Esophagus squamous epithelium (tissue), 5 donors: ENCODE measurements at places on chromosomes 7 and 10.

DNA sequence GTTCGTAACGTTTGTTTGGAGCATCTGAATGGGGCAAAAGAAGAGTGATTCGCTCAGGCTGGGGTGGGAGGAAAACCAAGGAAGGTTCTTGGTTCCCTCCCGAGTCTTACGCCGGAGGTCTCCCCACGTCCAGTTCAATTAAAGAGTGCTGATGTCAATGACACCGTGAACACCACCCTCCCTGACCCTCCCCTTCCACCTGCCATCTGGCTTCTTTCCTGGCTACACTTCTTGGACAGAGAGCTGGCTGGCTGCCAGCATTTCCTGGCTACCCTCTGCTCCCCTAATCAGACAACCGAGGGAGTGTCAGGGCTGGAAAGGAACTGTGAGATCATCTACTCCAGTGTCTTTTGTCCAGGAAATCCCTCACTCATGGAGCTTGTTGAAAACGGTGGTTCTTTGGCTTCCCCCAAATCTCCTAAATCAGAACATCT lies 24.1 kb upstream of the FFAR4 start:
- DNase-seq: no peak

GRCh38 chr7:92461027-92462003 lies 14.0 kb downstream of the GATAD1 start:
- DNase-seq: no peak

DNA sequence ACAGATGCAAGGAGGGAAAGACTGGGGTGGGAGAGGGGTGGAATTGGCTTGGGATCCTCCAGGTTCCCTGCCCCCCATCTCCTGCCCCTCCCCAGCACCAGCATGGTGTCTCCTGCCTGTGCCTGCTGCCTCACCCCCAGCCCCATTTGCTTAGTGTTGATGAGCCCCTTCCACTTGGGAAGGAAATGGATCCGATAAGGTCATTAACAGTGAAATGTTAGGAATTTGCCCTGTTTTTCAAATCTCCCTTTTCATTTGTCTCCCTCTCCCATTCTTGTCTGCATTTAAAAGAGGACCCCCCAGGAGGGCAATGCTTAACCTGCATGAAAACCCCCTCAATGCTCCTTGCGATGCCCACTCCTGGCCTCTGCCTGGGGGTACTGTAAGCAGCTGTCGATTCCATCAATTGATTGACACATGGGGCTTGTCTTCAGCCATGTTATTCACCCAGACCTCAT lies 51.5 kb downstream of the HK1 start:
- no peak for DNase-seq

GRCh38 chr7:81833401-81833800 lies 63.6 kb upstream of the HGF start:
- DNase-seq: no peak

DNA sequence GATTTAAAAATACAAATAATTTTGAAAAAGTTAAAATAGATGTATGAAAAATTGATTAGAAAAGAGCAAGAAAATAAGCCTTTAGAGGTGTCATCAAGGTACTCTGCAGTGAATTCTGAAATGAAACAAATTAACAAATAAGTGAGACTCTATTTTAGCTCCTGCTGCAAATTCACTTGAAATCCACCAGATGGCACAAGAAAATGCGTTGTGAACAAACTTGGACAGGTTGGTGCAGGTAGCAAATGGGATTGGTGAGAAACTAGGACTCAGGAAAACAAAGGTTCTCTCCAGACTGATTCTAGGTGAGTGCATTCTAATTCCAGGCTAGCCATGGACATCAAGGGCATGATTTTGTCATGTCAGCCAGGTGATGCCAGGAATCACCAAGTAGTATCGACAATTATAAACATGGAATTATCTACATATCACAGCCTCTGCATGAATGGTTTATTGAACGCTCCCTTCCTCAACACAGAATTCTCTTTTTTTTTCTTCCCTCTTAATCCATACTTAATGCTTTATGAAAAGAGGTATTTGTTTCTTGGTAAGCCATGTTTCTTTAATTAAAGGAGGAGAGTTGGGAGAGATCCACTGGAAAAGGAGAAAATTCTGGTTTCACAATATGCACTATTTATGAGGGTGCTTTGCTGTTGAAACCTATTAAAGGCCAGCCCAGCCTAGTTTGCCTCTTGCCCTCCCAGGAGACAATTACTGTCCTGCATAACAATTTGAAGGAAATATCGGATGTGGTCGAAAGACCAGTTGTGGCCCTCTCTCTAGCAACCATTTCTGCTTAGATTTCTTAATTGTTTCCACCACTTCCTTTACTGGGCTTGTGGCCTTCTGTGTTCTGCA lies 118.1 kb downstream of the ZNF365 start:
- DNase-seq: no peak

DNA sequence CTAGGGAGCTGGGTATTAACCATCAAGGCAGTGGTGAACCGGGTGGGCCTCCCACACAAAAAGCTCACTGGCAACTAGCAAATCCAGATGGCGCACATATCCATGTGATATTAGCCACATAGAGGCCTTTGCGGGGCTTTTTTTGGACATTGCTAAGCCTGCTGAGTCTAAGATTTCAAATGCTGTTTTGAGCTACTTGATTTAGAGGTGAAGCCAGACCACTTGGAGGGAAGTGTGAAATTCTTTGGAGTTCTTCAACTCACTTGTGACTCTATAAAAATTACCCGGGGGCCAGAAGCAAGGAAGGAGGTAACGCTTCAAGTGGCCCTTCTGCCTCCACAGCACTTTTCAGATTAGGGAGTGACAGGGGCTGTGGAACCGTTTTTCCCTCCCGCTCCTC lies 619.8 kb upstream of the GALNT17 start:
- DNase-seq: no peak

GRCh38 chr7:128781126-128781525 lies 5.5 kb upstream of the OPN1SW start:
- DNase-seq: no peak

DNA sequence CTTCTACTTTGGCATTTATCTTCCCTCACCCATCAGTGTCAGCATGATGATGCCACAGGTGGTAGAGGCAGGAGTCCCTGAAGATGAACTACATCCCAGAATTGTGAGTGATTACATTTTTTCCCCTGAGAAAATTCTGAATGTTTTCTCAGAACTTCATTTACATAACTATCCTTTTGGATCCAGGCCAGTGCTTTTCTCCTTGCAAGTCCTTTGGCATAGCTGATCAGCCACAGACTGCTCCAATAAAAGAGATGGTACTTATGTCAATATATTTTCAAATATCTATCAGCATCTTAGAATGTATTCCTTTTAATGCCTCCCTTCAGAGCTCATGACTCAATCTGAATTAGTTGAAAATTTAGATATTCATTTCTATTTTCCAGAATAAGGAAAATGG lies 135.5 kb downstream of the IQUB start:
- no peak for DNase-seq

DNA sequence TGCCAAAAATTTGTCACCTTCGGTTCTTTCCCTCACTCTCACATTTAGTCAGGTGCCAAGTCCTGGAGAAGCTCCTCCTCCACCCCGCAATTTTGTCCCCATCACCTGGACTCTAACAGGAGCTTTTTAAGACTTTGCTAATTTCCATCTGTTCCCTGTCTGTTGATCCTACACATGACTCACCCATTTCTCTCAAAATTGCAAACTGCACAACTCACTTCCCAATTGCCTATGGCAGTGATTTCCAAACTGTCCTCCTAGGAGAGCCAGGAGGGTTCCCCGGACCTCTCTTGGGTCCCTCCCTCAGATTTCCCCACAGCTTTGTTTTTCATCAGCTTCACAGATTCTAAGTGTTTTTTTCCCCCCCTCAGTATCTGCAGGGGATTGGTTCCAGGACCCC lies 120.3 kb downstream of the WNT2 start:
- no peak for DNase-seq

DNA sequence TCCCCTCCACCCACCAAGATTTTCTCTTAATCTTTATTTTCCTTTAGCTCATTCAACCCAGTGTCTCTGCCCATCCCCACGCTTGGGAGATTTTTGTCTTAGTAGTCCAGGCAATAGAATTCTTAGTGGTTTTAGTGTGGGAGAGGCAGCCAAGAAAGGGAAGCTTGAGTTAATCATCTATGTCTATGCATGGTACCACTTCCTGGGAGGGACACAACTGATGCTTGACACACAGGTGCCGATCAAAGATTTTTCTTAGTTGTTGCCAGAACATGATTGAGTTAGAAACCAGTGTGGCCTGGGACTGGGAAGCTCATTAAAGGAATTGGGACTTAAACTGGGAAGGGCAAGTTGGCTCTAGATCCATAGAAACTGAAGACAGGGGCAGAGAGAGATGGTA lies 3.1 kb downstream of the STRA8 start:
- no peak for DNase-seq

- no peak for DNase-seq
These were observed 43.1 kb downstream of the FOXK1 start for GRCh38 chr7:4725014-4725849.

GRCh38 chr7:107068156-107068555 lies 23.7 kb downstream of the PRKAR2B start:
- DNase-seq: no peak

DNA sequence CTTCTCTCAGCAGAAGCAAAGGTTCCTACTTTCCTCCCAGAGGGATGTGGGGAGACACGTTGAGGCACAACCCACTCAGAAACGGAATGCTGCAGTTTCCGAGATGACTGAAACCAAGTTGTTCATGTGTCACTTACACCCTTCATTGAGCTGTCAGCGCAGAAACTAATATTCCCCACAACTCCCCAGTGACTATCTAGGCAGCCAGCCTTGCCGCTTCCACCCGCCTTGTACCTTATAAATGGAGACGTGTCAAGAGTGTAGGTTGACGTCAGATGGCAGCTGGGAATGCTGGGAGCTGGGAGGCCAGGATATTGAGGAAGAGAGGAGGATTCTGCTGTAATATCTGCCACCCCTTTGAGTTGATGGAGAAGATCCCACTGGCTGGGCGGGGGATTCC lies 15.1 kb downstream of the GPR26 start:
- no peak for DNase-seq

GRCh38 chr7:112086496-112087254 lies 119.5 kb downstream of the DOCK4 start:
- DNase-seq: no peak

DNA sequence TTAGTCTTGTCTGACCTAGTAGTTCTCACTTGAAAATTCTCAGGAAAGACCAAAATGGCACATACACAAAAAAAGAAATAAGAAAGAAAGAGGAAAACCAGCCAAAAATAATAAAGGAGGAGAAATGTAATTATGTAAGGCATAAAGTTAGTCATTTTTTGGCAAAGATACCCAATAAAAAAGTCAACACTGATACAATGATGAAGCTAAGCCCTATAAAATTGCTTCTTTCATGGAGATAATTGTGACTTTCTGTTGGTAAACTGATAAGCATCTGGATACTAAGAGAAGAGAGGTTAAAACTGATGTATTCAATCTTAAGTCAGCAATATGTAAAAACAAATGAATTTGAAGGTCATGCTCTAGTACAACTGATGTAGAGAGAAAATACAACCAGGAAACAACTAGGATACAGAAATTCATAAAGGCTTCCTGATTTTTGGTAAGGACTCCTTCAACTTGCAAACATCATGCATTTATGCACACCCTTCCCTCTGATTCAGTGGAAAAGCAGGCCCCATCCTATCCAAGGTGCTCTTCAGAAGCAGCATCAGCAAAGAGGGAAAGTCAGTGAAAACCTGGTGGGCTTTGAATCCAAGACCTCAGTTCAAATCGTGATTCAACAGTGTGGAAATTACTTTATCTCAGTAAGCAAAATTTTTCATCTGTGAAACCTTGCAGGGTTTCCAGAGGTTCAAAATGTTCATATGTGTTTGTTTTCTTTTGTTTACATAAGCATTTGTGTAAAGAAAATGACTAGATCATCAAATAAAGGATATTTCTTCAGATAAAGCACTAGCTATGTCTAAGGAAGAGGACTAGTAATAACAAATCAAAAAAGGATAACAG lies 32.6 kb downstream of the IMMP2L start:
- DNase-seq: no peak

DNA sequence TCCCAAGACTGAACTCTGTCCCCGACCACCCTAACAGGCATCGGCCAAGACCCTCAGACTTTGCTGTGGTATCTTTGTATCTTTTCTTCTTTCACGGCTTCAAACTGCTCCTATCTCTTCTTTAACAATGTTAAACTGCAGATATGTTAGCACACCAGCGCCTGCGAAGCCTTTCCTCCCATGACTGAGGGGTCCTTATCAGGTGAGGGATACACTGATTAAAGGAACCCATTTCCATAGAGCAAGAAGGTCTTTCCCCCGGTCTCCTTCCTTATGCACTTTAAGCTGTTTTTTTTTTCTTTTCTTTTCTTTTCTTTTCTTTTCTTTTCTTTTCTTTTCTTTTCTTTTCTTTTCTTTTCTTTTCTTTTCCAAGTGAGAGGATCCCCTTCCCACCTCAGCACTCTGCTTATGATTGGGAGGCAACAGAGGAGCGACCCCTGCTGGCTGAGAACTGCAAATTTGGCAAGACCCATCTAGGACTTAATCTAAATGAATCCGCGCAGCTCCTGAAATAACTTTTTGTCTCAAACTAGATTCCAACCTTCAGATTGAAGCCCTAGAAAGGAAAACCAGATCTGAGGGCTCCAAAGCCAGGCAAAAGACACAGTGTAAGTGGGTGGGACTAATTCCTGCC lies 109.9 kb downstream of the ITGB8 start:
- DNase-seq: no peak

DNA sequence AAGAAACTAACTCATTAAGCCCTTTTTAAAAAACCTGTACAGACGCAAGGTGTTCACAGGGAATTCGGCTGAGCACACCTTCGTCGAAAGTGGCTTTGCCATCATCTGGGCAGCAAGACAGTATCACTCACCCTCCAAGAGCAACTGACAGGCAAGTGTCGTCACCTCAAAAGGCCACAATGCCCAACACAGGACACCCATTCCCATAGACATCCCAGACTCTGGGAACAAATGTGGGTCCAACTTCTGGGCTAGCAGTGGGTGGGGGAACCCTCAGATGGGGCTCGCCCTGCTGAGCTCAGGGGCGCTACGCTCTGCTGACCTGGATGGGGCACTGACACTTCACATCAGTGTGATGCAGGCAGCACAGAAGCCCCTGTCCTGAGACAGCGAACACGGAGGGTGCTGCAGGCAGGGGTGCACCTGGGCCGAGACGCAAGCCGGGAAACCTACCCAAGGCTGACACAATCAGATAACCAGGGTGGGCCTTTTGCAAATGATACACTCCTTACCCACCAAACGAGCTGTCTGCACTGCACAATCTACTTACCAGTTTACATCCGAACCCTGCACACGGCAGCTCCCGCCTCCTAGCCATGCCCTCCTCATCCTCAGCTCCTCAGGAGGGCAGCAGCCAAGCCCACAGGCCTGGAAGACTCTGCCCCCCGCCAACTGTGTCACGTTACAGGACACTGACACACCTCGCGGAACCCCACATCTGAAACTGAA lies 1.7 kb downstream of the DIP2C start:
- no peak for DNase-seq

- no peak for DNase-seq
These were observed 57.5 kb downstream of the FHIP2A start for GRCh38 chr10:114879093-114879492.

DNA sequence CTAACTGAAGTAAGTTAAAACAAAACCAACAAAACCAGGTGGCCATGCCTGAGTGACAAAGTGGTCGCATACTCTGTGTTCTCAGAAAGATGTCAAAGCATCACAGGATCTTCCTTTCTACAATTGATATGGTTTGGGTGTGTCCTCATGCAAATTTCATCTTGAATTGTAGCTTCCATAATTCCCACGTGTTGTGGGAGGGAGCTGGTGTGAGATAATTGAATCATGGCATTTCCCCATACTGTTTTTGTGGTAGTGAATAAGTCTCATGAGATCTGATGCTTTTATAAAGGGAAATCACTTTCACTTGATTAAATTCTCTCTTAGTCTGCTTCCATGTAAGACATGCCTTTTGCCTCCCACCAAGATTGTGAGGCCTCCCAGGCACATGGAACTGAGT lies 465.7 kb downstream of the PCDH15 start:
- no peak for DNase-seq

- DNase-seq: no peak
These were observed 52.0 kb downstream of the SPAM1 start for GRCh38 chr7:123977081-123977480.
